ENCODE measurements at places on chromosomes 1 and 21.
A peak's percentile ranks its signal among the peaks of the same experiment; 100 is the strongest.

- no peak for DNase-seq
Measured at GRCh38 chr1:172973424-172973823, 77.3 kb downstream of the TNFSF18 start.

GRCh38 chr1:55860326-55860725, 645.2 kb upstream of the USP24 start:
- no peak for DNase-seq

- DNase-seq: no peak
Measured at GRCh38 chr1:212367474-212368072, 47.1 kb downstream of the PACC1 start.

- DNase-seq: peak; percentile 50
Measured at GRCh38 chr1:91124989-91125417, 103.2 kb upstream of the ZNF644 start.

DNA sequence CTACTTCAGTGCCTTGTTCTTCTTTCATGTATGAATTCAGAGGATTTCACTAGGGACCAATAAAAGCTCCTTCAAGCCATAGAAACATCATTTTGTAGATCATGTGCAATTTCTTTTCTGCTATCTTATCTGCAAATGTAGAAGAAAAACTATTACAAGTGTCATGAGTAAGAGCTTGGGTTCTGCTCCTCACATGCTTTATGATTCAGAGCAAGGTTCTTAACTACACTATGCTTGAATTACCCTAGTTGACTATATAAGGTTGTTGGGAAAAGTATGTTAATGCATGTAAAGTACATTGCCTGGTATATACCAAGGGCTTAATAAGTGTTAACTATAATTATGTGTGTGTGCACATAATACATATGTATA, 91.4 kb upstream of the S1PR1 start:
- DNase-seq: no peak

GRCh38 chr1:165890684-165891083, 63.3 kb downstream of the UCK2 start:
- DNase-seq: no peak

- no peak for DNase-seq
Measured at GRCh38 chr21:24025101-24025500, 1582.2 kb downstream of the MRPL39 start.

- DNase-seq: no peak
Measured at GRCh38 chr1:109240158-109241152, 8.9 kb upstream of the CELSR2 start.

DNA sequence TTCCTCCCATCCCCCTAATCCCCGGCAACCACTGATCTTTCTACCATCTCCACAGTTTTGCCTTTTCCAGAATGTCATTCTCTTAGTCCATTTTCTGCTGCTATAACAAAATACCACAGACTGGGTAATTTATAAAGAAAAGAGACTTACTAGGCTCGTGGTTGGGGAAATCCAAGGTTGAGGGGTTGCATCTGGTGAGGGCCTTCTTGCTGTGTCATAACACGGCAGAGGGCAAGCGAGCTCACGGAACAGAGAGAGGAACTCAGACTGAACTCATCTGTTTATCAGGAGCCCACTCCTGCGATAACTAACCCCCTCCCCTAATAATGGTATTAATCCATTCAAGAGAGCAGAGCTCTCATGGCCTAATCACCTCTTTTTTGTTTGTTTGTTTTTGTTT, 52.0 kb downstream of the RUNX3 start:
- DNase-seq: no peak

- no peak for DNase-seq
Measured at GRCh38 chr1:248152056-248152827, 7.3 kb downstream of the OR2M5 start.

- no peak for DNase-seq
Measured at GRCh38 chr1:174958396-174958795, 41.4 kb upstream of the CACYBP start.

GRCh38 chr1:200415789-200416593, 6.2 kb upstream of the ZNF281 start:
- DNase-seq: no peak

- no peak for DNase-seq
Measured at GRCh38 chr1:159274631-159275030, 27.5 kb upstream of the FCER1A start.

DNA sequence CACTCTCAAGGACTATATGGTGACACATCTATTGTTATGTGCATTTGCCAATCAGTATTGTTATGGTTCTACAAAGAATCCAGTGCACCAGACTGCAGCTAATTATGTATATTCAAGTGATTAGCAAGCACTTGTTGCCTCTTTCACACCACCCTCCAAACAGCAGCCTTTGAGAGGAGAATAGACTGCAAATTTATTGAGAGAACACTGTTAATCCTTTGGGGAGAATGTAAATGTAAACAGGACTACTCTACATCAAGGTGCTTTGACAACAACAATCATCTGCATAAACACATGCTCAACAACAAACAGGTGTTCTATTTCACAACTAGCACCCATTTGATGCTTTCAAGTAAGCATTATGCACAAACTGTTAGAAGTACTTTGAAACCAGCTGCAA, 117.4 kb downstream of the AKT3 start:
- no peak for DNase-seq

DNA sequence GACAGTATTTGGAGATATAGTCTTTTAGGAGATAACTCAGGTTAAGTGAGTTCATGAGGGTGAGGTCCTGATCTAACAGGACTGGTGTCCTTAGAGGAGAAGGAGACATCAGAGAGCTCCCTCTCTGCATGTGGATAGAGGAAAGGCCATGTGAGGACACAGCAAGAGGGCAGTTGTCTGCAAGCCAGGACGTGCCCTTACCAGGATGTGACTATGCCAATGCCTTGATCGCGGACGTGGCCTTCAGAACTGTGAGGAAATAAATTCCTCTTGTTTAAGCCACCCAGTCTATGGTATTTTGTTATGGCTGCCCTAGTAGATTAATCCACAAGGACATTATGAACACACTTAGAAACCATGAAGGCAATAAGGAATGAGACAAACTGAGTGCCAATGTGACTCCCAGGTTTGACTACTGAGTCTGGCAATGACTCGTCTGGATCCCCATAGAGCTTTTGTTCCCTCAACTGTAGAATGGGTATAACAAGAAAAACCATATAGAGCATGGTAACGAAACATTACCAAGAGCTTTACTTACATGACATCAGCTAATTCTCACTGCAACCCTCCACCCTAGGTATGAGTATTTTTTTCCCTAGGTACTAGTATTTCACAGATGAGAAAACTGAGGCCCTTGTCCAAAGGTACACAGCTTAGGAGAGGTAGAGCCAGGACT, 6.5 kb downstream of the URB1 start:
- no peak for DNase-seq

DNA sequence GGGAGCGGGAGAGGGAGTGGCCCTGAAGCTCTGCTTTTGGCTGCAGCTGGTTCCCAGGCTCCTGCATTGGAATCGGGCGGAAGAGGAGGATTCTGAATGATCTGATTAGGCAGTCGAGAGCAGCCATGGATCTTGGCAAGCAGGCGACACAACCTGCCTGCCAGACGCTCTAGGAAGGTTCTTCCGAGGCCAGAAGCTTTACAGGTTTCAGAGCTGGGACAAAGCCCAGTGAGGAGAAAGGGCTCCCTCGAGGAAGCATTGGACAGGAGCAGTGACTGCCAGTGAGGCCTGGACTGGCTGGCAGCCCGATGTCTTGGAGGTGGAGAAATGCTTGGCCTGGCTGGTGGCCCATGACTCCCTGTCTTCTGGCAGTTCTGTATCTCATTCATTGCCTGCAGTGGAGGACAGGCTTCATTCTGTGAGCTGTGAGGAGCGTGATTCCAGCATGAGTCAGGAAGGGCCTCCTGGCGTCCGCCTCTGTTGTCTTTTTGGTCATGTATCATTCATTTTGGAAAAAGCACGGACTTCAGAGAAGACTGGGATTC, 132.7 kb upstream of the IPO9 start:
- no peak for DNase-seq

DNA sequence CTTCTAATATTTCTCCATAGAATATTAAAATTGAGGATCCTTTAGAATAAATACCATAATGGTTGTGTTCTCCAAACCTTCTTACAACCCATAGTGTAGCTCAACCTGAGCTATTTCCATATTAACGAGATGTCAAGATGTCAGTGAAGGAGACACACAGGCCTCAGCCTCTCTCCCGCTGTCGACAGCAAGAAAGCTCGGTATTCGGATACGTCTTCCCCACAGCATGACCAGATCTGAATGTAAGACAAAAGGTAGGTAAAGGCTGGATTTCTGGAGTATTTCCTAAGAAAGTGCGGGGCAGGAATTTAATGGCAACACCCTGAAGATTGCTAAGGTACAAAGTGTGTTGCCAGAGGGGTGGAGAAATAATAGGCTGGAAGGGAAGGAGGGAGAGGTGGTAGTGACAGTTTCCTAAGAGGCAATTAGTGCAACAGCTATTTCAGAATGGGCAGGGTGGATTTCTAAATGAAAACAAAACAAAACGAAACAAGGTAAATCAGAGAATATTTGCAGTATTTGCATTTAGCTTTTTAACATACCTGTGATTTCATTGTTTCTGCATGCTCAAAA, 1.7 kb downstream of the ADSS2 start:
- no peak for DNase-seq

DNA sequence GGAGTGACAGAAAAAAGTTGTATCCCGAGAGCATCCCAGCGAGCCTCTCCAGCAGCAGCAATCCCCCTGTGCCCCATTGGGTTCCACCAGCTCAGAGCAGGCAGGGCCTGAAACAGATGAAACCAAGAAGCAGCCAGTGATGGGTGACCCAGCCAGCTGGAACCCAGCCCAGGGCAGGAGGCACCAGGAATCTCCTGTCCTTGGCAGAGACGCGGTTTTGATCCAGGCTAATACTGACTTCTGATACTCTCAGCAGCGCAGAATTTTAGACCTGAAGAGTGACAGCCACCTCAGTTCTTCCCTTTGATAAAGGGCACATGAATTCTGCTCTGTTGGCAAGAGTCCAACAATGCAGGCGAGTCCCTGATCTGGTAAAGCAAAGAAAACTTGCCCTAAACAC, 11.4 kb upstream of the OLIG1 start:
- DNase-seq: no peak

GRCh38 chr1:114610546-114611245, 29.3 kb upstream of the BCAS2 start:
- DNase-seq: no peak

DNA sequence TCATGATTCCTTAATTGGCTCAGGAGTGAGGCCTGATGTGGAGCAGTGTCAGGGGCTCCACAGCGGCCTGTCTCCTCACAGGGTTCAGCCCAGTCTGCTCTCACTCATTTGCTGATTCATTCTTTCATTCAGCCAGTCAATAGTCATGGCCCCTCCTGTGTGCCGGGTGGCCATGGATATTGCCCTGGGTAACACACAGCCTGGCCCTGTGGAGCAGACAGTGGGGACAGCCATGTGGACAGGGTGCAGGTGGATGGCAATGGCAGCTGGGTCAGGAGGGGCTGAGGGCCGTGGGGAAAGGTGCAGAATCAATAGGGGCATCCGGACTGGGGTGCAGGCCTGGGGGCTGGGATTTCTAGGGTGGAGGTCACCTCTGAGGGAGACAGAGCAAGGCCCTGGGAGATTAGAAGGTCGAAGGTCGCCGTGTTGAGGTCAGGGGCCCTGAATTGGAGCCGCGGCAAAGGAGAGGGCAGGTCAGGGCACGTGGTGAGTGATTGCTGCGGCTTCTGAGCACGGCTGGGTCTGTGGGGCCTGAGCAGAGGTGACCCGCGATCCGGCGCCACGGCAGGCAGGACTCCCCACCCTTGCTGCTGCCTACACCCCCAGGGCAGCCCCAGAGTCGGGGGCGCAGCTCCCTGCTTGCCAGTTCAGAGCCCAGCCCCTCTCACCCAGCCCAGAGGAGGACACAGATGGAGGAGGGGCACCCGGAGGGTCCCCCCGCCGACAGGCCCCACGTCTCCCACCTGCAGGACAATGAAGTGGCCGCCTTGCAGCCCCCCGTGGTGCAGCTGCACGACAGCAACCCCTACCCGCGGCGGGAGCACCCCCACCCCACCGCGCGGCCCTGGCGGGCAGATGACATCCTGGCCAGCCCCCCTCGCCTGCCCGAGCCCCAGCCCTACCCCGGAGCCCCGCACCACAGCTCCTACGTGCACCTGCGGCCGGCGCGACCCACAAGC, 33.4 kb downstream of the SLC19A1 start:
- DNase-seq: no peak

DNA sequence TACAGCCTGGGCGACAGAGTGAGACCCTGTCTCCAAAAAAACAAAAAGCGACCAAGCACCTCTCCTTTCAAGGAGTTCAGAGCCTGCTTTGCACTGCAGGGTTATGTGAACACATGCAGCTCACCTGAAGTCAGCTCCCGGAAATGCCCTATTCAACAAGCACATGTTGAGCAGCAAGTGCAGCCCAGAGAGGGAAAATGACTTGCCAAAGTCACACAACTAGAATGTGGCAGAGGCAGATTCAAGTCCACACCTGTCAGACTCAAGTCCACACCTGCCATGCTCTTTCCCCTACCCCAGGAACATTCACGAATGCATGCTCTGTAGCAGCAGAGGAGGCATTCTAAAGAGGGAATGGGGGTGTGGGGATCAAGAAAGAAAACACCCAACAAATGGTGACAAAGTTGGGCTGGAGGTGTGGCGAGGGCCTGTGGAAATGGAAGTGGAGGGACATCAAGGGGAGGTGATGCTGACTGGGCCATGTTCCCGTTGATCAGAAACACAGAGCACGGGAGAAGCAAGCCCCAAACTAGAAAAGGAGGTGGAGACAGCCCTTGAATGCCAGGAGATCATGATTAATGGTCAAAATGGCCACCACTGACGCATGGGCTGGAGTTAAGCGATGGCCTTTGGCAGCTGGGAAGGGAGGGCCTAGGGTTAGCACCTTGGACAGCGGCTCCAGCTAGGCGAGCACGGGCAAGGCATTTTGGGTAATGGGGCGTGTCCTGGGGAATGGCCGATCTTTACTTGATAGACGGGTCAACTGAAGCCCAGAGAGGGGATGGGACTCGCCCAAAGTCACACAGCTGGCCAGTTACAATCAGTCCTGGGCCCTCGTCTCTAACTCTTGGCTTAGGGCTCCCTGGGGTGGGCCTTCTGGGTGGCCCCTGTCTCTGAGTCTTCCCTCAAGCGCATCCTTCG, 21.5 kb downstream of the RAP1GAP start:
- DNase-seq: peak; percentile 60

GRCh38 chr1:168763031-168763430, 34.0 kb upstream of the DPT start:
- no peak for DNase-seq

- DNase-seq: no peak
Measured at GRCh38 chr1:5343256-5344020, 648.8 kb downstream of the NPHP4 start.

DNA sequence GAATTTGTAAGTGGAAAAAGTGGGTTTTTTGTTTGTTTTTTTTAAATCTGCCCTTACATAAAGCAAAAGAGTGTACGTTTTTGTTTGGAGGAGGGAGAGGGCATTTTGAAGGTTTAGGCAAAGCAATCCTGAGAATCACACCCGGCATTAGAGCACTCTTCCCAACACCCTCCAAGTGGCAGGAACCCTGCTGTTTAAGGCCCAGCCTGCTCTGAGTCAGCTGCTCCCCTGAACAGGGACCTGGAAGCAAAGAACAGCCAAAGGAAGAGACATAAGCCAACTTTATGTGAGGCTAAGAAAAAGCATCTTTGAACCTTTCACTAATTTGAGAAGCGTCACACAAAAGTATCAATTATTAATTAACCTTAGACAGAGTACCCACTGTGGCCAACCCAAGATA, 16.9 kb downstream of the MTFR1L start:
- no peak for DNase-seq

- no peak for DNase-seq
Measured at GRCh38 chr1:1974834-1975233, 28.8 kb downstream of the CFAP74 start.

- DNase-seq: no peak
Measured at GRCh38 chr1:25896266-25896665, 10.0 kb downstream of the STMN1 start.

GRCh38 chr1:35718492-35719336, at the start of gene C1orf216:
C1orf216 (minus strand) TSS chr1:35718884; CDS start chr1:35716321, 2,563 bp downstream.
- peak; percentile 78 for DNase-seq

All from activated CD4-positive, alpha-beta T cell treated with anti-CD3 and anti-CD28 coated beads, Interleukin-2, amount 50 U/mL, for 48 hours (primary cell).